Myometrial cell (primary cell): ENCODE measurements at places on chromosomes 2 and 18. TPM values are rescaled to one million over a fixed set of nuclear protein-coding genes. Genes with fewer than 3 reads are reported as not detected.

The MSTN gene
- 13.5 and 15.6 TPM in 2 replicates for total RNA-seq

The MC2R gene
- not detected in 2 replicates for total RNA-seq

The SMYD5 gene
- total RNA-seq, result 24.3 and 24.8 TPM in 2 replicates

The EGR4 gene
- not detected in 2 replicates for total RNA-seq

The PLCD4 gene
- 0.29 and 0.35 TPM in 2 replicates for total RNA-seq

The CFC1 gene
- total RNA-seq, result not detected in 2 replicates

The ACMSD gene
- not detected in 2 replicates for total RNA-seq

The NYAP2 gene
- total RNA-seq, result not detected in 2 replicates

The SUCLG1 gene
- 68.2 and 90.8 TPM in 2 replicates for total RNA-seq

The DLX1 gene
- total RNA-seq, result not detected in 2 replicates

The ZNF396 gene
- 0.89 TPM in 1 of 2 replicates, not detected in the other for total RNA-seq

The TUBB8B gene
- not detected in 2 replicates for total RNA-seq

The LIMS4 gene
- total RNA-seq, result 2.3 and 8.0 TPM in 2 replicates

The SH3BP4 gene
- 51.2 and 57.9 TPM in 2 replicates for total RNA-seq

The ASB18 gene
- not detected in 2 replicates for total RNA-seq

The MC5R gene
- not detected in 2 replicates for total RNA-seq

The FOXD4L1 gene
- not detected in 2 replicates for total RNA-seq

The CLHC1 gene
- total RNA-seq, result 5.1 and 6.9 TPM in 2 replicates

The CCDC68 gene
- total RNA-seq, result 17.9 and 24.3 TPM in 2 replicates

The ABCB11 gene
- total RNA-seq, result not detected in 2 replicates
